ENCODE measurements at places on chromosomes 3 and 15.

GRCh38 chr15:53009093-53009492, 219.0 kb upstream of the ONECUT1 start:
- DNase-seq = no peak

DNA sequence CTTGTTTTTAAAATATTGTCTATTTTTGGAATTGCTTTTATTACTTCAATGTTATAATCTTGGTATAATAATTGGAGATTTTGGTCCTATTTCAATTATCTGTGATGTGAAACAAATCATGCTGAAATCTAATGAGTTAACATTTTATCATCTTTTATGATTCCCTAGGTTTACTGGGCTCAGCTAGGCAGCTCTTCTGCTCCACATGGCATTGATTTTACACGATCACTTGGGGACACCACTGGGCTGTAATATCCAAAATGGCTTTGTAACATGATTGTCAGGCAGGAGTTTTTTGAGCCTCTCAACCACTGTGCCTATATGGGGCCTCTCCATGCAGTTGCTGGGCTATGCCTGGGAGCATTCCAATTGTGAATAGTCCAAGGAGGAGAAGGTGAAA, 163.3 kb downstream of the PYDC2 start:
- no peak for DNase-seq

DNA sequence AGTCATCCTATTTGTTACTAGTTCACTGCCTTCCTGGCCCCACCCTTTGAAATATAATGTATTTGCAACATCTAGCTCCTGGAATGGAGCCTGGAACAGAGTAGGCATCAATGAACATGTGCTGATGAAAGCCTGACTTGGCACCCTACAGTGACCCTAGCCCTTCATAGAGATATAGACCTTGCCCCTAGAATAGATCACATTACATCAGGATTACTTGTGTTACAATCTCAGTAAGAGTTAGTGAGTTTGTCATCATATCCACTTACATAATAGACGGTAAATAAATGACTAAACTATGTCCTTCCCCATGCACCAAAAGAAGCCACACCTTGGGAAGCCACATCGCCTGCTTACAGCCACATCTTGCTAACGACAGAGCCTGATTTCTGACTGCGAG, 110.5 kb upstream of the WNT5A start:
- DNase-seq = no peak

- no peak for DNase-seq
These were observed 232.1 kb downstream of the NR1D2 start for GRCh38 chr3:24177201-24177600.

DNA sequence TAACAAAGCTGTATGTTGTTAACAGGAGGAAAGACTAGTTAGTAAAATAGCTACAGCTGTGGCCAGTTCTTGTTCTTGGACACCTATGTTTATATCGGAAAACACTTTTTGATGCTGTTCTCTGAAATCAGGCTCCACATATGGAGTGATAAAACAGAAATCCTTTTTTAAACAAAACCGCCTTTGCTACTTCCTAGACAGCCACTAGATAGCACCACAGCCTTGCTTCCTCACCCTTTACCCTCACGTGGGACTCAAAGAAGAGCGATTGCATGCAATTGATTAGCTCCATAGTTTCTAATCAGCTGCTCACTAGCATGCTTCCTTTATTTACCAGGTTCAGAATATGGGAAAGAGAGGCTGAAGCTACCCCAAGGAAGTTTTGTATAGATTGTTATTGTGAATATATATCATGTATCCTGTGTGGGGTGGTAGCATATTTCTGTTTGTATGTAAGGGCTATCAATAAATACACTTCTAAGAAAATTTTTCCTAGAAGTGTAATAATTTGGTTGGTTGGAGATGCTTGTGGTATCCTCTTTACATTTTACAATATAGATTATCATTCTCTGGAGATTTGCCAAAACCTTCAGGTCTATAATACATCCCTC, 4.3 kb upstream of the MTFMT start:
- peak; percentile 68 for DNase-seq

DNA sequence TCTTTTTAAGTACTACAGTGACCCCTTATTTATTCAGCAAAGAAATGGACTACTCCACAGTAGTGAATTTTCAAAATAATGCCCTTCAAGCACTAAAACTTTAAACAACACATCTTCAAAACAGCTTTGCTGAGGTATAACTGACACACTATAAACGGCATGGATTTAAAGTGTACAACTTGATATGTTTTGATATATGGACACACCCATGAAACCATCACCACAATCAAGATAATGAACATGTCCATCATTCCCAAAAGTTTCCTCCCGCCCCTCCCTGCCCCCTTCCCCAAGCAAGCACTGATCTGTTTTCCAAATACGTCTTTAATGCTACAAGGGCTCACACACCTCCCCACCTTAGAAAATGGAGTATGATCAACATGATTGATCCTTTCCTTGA, 1.6 kb upstream of the FURIN start:
- no peak for DNase-seq

DNA sequence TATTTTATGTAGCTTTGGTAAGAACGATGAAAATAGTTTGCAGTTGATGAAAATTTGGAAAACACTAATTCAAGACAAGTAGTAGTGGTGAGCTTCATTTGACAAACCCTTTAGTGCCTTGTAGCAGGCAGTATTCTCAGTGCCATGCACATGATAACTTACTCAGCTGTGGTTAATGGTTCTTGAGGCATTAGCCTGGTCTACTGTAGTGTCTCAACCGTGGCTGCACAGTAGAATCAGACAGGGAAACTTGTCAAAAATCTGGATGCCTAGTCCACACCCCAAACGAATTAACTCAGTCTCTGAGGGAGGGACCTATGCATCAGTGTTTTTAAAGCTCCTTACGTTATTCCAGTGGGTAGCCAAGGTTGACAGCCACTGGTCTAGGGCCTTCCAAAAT, 45.4 kb downstream of the PSMD6 start:
- no peak for DNase-seq

GRCh38 chr15:24645627-24646026, 29.9 kb upstream of the NPAP1 start:
- no peak for DNase-seq

DNA sequence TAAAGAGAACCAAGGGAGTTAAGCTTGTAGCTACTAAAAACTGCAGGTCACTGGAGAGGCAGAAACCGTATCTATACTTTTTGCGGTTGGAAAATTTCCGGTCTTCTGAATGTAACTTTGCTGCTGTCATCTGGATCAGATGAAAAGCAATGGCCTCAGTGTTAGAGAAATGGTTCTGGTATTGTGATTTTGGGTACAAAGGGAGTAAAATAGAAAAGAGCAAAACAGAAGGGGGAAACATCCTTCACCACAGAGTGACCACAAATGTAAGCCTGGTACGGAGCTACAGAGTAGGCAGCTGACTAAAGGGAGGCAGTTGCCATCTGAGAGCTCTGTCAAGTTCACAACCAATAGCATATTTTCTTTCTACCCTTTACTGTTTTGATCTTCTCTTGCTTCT, 5.6 kb downstream of the CD96 start:
- DNase-seq = peak; percentile 1

DNA sequence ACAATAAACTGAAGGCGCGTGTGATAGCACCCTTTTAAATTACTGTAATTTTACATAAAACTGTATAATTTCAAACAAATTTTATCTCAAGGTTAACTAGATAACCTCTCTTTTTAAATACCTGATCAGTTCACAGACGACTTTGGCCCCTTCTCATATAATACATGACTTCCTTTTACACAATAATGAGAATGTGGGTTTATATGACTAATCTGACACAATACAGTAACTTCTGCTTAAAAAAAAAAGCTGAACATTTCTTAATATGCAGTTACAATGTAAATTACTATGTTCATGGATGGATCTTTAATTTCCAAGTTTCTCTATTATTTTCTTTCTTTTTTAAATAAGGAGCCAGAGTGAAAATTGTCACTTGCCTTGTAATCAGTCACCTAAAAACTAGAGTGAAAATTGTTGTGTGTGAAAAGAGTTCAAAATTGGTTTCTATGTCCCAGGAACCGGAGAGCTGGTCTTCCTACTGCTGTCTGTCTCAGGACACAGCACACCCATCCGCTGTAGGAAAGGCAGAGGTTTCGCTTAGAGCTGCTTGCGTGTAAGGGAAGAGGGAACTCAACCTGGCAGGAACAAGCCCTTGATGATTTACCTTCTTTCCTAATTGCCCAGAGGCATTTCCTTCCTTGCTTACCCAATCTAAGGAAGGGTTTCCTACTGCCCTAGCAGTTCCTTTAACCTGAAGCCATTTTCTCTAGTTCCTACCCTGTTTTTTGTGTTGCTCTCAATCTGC, 33.3 kb downstream of the PLD1 start:
- DNase-seq = no peak

GRCh38 chr15:46413799-46414198, 779.0 kb downstream of the SQOR start:
- no peak for DNase-seq

- DNase-seq = no peak
These were observed 88.2 kb downstream of the CCR1 start for GRCh38 chr3:46119709-46120498.

- no peak for DNase-seq
These were observed 12.0 kb downstream of the NFKBIZ start for GRCh38 chr3:101861212-101861788.

GRCh38 chr3:71907996-71908395, 123.0 kb upstream of the PROK2 start:
- no peak for DNase-seq

GRCh38 chr3:146640955-146641867, 36.1 kb upstream of the PLSCR5 start:
- peak; percentile 42 for DNase-seq

DNA sequence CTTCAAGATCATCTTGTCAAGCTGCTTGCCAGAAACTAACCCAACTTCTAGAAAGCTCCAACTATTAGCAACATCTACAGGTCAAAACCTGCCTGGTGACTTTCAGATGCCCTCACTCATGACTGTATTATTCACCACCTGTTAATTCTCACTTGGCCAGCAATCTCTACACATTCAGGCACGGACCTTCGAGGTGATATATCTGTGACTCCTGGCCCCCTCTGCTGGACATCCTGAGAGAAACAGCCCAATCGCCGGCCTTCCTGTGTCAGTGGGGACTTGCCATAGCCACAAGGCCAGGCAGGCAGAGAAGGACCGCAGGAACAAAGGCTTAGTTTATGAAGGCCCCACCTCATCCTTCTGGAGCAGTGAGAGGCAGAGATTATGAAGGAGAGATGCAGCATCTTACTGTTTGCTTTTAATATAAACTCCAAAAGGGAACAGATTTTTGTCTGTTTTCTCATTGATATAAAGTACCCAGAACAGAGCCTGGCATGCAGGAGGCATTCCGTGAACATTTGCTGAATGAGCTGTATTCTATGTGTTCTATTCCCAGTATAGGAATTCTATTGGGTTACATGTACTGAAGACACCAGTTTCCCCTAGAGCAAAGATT, 24.4 kb upstream of the OCA2 start:
- DNase-seq = peak; percentile 60

DNA sequence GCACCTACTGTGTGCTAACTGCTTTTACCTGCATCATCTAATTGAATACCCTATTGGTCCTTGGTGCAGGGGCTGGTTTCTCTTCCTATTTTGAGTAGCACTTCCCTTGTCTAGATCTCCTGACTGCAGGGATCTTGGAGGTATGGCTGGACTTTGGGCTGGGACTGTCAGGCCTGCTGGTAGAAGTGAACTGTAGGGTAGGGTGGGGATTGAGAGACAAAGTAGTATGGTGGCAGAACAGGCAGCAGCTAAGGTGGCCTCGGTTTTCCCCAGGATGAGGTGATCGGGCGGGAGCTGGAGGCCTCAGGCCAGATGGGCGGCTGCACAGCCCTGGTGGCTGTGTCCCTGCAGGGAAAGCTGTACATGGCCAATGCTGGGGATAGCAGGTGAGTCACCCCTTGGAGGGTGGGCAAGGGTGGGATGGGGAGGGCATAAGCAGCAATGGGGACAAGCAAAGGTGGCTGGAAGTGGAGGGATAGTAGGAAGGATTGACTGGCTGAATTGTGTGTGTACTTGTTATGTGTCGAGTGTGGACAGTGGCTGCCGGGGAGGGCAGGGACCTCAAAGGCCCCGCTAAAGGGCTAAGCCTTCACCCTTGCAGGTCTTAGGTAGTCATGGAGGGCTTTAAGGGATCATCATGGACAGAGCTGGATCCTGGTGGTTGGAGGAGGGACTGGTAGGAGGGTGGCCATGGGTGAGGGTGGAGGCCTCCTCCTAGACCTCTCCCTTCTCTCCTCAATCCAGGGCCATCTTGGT, 2.0 kb downstream of the PPM1M start:
- DNase-seq = no peak

DNA sequence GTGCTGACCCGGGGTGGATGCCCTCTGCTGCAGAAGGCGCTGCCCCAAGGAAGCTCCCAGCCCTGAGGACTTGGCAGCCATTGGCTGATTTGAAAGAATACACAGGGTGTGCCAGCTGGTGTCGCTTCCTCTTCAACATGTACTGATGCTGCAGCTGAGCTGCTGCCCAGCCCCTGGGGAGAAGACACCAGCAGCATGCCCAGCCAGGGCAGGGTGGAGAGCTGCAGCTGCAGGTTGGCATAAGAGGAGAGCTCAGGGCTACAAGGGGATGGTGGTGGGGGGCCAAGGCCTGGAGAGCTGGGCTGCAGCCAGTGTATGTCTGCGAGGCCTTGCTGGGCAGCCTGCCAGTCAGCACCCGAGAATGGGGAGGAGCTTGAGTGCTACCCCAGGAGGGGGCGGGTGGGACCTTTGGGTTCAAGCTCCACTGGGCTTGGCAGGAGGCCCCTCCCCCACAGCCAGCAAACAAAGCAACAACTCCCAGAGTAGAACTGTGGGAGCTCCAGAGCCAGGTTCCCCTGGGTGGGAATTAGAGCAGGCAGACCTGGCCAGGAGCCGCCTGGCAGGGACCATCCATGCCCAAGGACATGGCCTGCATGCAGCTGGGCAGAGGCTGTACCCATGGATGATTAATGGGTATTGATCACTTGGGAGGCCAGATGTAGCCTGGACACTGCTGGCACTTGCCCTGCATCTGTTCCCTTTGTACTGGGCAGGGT, 9.2 kb upstream of the SEMA4B start:
- peak; percentile 89 for DNase-seq

- no peak for DNase-seq
These were observed 311.9 kb downstream of the EDEM1 start for GRCh38 chr3:5499404-5499803.

DNA sequence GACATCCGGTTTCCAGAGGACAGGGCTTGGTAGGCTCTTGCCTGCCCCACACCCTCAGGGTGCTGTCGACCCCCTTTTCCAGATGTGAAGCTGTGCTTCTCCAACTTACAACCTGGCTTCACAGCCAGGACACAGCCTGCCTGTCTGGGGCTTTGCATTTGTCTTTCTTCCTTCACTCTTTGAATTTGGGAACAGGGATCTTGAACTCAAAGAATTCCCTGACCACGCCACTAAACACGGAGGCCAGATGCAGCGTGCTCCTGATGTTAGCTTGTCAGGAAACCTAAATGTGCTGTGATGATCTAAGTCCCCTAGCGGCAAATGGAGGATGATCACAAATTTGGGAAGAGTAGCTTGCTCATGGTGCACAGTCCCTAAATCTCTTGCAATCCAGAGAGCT, 244.8 kb upstream of the RGMA start:
- DNase-seq = no peak

GRCh38 chr3:42608581-42608980, 8.1 kb downstream of the NKTR start:
- no peak for DNase-seq

DNA sequence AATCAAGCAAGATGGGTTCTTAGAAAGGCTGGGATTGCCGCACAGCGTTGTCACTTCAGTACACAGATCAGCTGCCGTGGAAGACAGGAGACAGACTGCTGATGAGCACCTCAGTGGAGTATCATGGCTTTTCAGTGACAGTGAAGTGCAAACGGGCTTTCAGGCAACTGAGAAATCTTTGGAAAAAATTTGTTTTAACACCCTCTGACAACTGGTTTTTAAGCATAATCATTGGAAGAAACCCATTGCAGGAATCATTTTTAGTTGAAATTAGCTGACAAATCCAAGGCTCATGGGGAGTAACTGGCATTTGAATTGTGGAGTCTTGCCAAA, 418.8 kb downstream of the OTOL1 start:
- no peak for DNase-seq
